ENCODE measurements at places on chromosomes 4 and X. TPM values are rescaled to one million over a fixed set of nuclear protein-coding genes. Genes with fewer than 3 reads are reported as not detected.

GRCh38 chr4:22458098-22458497 is 57.8 kb downstream of the ADGRA3 start:
- no peak for DNase-seq

DNA sequence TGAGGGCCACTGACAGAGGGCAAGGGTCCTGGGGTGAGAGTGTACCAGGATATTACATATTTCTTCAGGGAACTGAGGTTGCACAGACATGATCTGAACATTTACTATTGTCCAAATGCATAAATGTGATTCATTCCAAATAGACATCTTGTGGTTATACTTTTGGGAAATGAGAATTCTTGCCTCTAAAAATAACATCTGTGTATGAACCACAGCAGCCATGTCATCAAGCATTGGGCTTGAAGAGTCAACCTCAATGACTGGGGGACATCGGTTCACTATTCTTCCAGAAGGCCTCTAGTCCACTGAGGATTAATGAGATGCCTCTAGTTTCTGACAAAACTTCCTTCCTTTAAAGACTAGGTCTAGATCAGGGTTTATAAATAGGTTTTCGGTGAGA is 193.1 kb upstream of the GPC4 start:
- DNase-seq: no peak

Gene CCDC120
- total RNA-seq: 12.5 TPM

Gene NDP
- not detected for total RNA-seq

Gene NUDT10
- 2.9 TPM for total RNA-seq
